Suprapubic skin (tissue), 4 donors: ENCODE measurements at places on chromosomes 16 and 17. TPM values are rescaled to one million over a fixed set of nuclear protein-coding genes. Genes with fewer than 3 reads are reported as not detected.

GRCh38 chr17:75634754-75635609 is 1.7 kb downstream of the SMIM5 start:
- no peak for DNase-seq

The SP6 gene
- total RNA-seq = 29.3 TPM

- no peak for DNase-seq
These were observed 425 bp downstream of the SGSH start for GRCh38 chr17:80219763-80220053.

DNA sequence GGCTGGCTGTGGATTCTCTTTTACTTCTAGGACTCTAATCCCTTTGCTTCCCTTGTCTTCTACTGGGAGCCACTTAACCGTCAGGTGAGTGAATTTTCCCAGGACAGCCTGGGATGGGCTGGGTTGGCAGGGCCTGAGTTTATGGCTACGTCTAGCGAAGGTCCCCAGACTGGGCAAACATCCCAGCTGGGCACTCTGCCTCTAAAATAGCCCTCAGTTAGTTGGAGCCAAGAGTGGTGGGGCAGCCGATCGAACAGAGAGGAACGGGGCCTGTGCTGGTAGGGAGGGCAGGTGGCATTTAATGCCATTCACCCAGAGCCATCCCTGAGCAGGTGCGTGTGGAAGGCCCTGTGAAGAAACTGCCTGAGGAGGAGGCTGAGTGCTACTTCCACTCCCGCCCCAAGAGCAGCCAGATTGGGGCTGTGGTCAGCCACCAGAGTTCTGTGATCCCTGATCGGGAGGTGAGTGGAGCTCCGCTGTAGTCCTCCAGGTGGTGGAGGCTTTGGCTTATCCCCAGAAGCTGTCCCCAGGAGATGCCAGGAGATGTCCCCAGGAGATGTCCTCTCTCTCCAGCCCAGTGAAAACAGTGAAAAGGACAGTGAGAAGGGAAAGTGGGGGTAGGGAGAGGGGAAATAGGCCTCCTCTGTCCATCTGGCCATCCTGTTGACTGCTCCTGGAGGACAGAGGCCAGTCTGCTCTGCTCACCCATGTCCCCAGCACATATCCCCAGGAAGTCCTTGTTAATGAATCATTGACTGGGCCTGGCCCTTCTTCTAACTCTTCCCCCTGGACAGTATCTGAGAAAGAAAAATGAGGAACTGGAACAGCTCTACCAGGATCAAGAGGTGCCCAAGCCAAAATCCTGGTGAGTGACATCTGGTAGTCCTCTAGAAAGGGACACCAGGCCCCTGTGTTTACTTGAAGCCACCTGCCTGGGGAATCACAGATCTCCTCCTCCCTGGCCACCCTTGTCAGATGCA is 4.4 kb downstream of the PNPO start:
- no peak for DNase-seq

- DNase-seq = peak; percentile 89
These were observed 55.6 kb downstream of the BAIAP2 start for GRCh38 chr17:81090361-81091136.

GRCh38 chr17:41583137-41584127 is 3.3 kb downstream of the KRT14 start:
- peak; percentile 54 for DNase-seq

DNA sequence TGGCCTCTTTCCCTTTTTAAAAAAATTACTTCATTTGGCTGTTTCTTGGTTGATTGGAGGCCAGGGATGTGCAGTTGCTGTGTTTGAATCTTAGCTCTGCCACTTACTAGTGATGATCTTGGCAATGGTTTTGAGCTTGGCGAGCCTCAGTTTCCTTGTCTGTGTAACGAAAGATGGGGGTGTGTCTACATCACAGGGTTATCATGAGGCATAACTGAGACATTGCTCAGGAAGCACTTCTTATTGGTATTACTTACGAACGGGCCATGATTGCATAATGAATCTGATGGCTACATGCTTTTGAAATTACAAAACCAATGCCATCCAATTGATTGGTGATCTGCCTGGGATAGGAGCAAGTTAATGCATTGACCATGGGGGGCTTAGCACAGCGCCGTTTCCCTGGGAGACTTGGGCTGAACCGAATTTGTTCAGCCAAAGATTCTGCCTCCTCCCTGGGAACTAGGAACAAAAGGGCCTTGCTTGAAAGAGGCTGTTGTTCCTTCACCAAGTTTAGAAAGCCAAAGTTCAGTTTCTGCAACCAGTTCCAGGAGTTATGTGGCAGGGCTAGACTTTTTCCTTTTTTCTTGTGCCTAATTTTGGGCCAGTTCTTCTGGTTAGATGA is 21.9 kb downstream of the CMIP start:
- DNase-seq = no peak

- no peak for DNase-seq
These were observed 120.7 kb upstream of the MAF start for GRCh38 chr16:79721270-79721669.

DNA sequence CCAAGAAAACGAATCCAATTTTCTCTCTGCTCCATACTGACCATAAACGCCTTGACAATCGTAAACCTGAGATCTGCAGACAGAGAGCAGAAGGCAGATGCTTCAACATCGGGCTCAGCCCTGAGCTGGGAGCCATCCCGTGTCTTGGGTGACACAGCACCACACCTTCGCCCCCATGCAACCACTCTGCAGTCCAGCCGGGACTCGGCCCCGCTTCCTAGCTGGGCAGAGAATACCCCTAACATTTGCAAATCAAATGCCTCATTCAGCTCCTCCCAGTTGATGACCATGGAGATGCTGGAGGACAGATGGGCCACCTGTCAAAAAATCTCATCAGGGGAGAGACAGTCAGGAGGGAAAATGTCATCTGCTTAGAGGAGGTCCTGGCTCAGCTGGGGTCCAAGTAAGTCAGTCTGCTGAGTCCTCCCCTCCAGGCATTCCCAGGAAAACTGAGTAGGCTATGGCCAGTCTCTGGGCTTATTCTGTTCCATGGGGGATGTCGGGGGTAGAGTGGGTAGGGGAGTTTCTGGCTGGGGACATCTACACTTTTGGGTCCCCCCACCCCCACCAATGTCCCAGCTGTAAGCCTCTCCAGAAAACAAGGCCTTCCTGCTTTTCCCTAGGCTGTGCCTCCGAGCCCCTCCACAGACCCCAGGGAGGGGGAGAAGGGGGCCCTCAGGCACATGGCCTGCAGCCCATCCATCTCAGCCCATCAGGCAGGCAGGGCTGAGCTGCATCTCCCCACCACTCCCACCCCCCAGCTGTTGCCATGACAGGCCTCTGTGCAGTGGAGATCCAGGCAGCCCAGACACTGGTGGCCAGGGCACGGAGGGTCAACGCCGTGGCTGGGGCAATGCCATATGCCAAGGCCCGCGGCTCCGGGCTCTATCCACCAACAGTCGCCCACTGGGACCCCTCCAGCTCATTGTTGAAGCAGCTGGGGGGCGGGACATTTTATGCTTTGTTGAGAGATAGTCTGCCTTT is 158.6 kb downstream of the AXIN2 start:
- DNase-seq = no peak

- no peak for DNase-seq
These were observed 50.9 kb downstream of the ERCC4 start for GRCh38 chr16:13970708-13971422.

GRCh38 chr16:65229191-65229662 is 107.4 kb upstream of the CDH11 start:
- no peak for DNase-seq

- DNase-seq = no peak
These were observed 44.9 kb upstream of the XYLT1 start for GRCh38 chr16:17515421-17516210.

The ABCC3 gene
- 113 TPM for total RNA-seq
